ENCODE measurements at places on chromosomes 6 and 20.

DNA sequence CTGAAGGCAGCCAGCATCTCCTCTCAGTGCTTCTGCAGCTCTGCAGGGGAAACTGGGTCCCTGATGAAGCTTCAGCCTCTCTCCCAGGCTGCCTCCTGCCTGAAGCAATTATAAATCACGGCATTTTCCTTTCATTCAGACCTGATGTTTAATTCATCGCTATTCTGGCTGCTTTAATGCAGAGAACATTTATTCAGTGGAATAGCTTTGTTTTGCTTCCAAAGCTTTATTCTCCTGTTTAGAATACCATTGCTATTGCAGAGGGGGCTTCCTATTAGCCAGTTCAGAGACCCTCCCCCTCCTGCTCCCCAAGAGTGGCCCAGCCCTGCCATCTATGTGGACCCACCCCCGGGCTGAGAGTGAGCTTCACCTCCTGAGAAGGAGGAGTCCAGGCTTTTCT is 255.6 kb downstream of the LRFN2 start:
- DNase-seq = no peak

DNA sequence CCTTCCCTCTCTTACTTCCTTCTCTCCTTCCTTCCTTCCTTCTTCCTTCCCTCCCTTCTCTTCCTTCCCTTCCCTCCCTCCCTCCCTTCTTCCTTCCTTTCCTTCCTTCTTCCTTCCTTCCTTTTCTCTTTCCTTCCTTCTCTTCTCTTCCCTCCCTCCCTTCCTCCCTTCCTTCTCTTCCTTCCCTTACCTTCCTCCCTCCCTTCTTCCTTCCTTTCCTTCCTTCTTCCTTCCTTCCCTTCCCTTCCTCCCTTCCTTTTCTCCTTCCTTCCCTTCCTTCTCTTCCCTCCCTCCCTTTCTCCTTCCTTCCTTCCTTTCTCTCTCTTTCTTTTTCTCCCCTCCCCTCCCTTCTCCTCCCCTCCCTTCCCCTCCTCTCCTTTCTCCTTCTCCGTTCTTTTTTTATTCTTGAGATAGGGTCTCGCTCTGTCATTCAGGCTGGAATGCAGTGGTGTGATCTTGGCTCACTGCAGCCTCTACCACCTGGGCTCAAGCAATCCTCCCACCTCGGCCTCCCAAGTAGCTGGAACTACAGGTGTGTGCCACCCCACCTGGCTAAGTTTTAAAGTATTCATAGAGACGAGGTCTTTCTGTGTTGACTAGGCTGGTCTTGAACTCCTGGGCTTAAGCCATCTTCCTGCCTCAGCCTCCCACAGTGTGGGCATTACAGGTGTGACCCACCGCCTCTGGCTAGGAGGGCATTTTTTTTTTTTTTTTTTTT is 1.1 kb upstream of the ZNF512B start:
- DNase-seq = no peak

- DNase-seq = no peak
Measured at GRCh38 chr20:9985773-9986172, 49.0 kb upstream of the ANKEF1 start.

- no peak for DNase-seq
Measured at GRCh38 chr6:134093007-134093573, 40.7 kb upstream of the SLC2A12 start.

DNA sequence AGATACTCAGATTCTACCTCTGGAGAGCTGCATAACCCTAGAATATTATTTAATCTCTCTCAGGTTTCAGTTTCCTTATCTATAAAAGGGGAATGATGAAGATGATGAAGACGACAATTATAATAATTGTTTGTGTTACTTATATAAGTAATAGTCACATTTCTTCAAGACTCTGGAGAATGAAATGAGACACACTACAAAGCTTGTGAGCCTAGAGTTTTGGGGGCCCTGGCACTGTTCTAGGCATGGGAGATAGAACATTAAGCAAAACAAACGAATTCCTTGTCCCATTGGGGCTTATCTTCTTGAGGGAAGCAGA is 5.4 kb upstream of the ZNF217 start:
- DNase-seq = no peak

- no peak for DNase-seq
Measured at GRCh38 chr6:157956171-157956730, 25.4 kb upstream of the SYNJ2 start.

GRCh38 chr20:10034717-10035571 is at the start of gene ANKEF1:
Gene ANKEF1, plus strand, starts transcription at chr20:10034987. Its CDS starts 3,315 bp downstream, at chr20:10038302.
- DNase-seq = peak; percentile 86

DNA sequence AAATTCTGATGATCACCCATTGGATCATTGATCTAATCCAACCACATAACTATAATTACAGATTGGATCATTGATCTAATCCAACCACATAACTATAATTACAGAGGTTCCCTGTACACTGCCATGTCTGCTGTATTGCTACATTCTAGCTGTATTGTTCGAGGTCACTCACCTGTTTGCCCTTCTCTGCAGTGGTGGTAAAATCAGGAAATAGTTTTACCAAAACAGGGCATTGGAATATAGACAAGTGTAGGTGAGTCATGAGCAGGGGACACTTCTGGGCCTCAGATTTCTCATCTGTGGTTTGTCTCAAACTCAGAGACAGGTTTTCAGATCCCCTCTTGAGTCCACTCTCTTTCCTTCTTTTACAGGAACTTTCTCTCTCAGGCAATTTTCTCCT is 9.0 kb upstream of the AFDN start:
- DNase-seq = no peak

DNA sequence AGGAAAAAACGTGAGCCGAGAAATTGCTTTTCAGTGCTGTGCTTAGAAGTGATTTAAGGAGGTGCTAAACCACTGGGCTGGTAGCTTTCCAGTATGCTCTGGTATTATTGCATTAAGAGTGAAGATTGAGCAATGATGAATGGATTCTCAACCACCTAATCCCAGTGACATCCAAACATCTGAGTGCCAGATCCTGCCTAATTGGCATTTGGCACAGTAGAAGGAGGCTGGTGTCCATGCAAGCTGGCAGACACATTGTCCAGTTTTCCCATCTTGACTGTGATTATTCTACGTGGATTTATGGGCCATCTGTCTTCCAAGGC is 398.0 kb upstream of the PLCB4 start:
- no peak for DNase-seq

DNA sequence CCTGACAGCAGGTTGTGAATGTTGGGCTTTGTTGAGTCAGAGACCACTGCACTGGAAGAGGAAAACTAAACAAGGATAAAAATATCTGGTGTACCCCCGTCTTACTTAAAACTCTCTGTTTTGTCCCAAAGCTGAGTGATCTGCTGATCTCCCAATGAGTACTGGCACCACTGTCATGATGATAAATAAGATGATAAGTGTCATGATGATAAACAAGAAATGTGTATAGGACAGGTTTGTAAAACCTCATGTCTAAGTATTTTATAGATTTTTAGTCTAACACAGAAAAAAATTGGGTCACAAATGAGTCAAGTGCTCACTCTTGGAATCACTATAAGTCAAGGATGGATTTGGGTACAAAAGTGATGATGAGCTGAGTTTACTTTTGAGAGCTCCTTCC is 8.5 kb upstream of the SIM1 start:
- DNase-seq = no peak

- peak; percentile 54 for DNase-seq
Measured at GRCh38 chr6:29628419-29629281, 4.3 kb downstream of the GABBR1 start.

DNA sequence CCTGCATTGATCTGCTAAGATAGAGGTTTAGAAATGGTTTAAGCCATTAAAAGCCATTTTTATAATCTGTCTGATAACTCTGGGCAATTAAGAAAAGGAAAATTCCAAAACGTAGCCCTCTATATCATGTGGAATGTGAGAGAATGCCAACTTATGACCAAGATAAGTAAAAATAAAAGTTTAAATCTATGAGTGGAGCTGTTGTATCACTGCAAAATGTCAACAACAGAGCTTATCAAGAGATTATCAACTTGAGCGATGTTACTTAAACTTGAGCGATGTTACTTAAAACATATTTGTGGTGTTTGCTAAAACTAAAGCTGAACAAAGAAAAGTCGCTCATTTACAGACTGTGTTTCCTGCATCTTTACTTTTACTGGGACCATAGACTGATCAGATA is 46.9 kb upstream of the SCML4 start:
- DNase-seq = no peak

DNA sequence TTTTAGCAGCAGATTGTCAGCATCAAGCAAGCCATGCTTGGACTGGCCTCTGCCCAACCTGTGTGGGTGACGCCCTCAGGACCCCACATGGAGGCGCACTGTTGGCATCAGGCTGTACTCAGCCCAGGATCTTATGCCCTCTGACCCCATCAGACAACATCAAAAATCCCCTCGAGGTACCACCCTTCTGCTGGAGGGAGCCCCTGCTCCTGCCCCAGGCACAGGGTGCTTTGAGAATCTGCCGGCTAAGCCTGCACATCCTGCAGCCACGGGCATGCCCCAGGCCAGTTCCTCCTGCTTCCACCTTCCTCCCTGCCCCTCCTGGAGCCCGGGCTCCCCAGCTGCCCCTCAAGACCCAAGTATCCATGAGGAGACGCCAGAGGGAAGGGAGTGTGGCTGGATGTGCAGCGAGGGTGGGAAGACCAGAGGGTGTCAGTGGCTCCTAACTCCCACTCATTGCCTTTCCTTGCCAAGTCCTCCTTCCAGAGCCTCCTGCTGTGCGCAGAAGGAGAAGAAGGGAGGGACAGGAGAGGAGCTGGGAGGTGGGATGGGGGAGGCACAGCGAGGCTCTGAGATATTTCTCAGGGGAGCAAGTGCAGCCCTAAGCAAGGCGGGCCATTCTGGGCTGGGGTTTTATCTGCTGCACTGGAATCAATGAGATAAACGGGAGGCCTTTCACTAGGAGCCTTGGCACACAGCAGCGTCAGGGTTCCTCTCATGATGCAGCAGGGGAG is 77.4 kb upstream of the CST7 start:
- DNase-seq = no peak

DNA sequence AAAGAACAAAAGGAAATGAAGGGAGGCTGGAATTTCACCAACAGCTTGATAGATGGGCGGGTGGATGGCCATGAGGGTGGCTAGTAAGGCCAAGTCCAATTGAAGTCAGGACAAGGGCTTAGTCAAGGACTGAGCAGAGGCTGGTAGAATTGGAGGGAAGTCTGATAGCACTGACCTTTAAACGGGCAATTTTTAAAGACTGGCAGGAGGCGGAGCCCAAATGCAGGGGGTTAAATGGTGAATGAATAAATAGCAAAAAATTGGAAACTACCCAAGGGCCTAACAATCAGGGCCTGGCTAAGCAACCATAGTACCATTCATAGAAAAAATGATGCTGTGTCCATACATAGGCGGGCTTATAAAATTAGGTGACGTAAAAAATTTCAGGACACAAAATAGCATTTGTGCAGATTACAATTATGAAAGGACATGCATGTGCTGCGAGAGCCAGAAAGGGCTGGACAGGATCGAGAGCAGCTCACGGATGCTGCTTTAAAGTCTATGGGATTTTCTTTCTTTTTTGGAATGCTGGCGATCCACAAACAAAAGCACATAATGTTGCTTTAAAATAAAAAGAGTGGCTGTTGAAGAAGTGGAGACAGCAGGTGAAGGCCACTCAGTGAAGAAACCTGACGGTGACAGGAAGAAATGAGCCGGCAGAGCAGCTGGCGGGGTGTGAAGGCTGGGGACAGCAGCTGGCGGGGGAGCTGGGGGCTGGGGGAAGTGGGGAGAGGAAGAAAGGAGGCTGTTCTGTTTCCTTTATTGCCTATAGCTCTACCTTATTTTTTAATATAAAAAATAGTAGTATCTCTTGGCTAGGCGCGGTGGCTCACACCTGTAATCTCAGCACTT is 42.8 kb upstream of the TAF8 start:
- DNase-seq = peak; percentile 34

DNA sequence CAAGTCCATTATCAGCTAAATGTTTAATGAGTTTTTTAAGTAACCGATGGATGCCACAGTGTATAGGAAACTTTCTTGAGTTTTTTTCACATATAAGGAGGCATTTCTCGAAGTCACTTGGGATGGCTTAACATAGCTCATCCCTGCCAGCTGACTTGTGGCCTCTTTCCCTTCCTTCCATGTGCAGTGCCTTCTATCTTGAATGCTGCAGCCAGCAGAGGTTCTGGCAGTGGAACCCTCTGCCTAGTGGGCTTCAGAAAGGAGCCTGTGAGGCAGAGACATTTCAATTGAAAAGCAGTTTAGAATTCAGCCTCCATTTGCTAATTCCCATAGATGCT is 51.9 kb downstream of the AKAP12 start:
- no peak for DNase-seq

GRCh38 chr6:167648501-167649278 is 178.0 kb upstream of the AFDN start:
- no peak for DNase-seq

GRCh38 chr6:112372226-112372806 is 25.2 kb downstream of the RFPL4B start:
- DNase-seq = no peak

DNA sequence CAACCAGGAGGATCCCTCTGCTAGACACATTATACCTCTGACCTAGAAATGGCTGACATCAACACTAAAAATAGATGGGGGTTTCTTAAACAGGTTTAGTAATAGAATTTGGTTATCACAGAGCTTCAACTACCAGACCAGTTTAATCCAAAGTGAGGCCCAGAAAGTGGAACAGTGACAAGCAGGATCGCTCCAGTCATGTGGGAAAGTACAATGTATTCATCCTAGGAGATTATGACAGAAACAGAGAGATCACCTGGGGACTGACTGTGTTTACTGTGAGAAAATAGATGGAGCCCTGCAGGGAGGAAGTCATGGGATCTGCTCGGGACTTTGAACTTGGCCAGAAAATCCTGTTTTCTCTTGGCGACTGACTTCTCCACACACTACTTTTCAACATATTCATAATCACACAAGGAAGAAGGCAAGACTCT is 238.7 kb upstream of the SOX4 start:
- DNase-seq = no peak

DNA sequence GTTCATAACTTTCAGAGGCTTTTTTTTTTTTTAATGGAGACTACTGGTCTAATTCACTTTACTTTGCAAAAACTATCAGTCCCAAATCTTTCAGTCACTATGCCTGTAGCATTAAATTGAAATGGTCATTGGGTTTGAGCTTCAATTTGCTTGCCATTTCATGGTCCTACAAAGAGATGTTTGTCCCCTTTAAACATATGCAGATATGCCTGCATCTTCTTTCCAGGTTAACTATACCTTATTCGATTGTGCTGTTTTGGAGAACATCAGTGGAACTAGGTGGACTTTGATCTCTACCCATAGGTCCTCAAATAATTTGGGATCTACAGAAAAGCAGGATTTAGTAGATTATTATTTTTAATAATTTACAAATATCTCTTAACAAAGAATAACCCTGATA is 4.6 kb downstream of the POU3F2 start:
- DNase-seq = no peak

DNA sequence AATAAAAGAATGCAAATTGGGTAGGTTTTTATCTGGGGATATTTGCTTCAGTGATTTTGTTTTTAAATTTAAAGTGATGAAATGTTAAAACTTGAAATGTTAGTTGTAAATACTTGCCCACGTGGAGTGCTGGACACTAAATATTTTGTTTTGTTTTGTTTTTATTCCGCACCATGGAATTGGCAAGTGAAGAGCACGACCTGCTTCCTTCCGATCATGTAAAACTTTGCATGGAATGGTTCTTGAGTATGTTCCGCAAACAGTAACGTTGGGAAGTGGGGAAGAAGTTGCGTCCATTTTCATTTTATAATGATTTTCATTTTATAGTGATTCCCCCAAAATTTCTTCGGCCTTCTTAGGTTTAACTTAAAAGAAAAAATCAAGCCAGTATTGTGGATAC is 765 bp downstream of the IRAK1BP1 start:
- DNase-seq = no peak
